ENCODE measurements at places on chromosomes 5 and 9.

- DNase-seq: no peak
Measured at GRCh38 chr5:120507197-120507596, 43.1 kb downstream of the PRR16 start.

DNA sequence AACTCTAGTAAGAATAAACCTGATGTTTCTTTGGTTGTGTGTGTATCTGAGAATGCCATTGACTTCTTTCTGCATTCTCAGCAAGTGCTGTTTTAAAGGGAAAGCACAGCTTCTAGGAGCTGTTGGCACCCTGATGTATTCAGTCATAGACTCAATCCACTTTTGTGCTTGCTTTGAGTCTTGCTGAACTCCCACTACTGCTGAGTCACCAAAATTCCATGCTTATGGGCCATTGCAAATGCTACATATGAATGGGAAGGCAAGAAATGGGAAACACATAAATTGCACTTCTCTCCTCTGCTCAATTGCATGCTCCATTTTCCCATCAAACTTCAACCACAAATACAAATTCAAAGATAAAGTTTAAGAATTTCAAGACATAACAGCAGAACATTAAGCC is 9.8 kb upstream of the FTMT start:
- no peak for DNase-seq

- DNase-seq: no peak
Measured at GRCh38 chr5:39668980-39669379, 244.2 kb upstream of the DAB2 start.

DNA sequence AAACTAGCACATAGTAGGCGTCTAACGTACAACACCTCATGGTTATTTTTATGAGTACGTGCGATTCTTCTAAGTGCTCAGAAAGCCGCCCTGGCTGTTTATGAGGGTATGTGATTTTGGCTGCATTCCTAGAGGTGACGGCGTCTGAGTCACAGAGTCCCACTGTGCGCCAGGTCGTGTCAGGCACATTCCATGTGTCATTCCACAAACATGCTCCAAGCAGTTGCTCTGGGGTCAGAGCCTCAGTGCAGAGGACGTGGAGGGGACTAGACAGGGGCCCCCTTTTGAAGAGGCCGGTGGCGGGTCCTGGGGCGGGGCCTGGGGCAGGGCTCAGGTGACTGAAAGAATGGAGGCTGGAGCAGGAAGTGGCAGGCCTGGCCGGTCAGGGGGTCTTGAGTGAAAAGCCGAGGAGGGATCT is 51.9 kb downstream of the NEK6 start:
- no peak for DNase-seq

GRCh38 chr5:133781436-133782225 is 169.3 kb upstream of the FSTL4 start:
- no peak for DNase-seq

- no peak for DNase-seq
Measured at GRCh38 chr5:61245486-61245885, 83.2 kb upstream of the SMIM15 start.

- DNase-seq: no peak
Measured at GRCh38 chr9:106980551-106981101, 117.7 kb downstream of the ZNF462 start.

GRCh38 chr5:135239453-135240282 is 159.4 kb downstream of the MACROH2A1 start:
- no peak for DNase-seq

DNA sequence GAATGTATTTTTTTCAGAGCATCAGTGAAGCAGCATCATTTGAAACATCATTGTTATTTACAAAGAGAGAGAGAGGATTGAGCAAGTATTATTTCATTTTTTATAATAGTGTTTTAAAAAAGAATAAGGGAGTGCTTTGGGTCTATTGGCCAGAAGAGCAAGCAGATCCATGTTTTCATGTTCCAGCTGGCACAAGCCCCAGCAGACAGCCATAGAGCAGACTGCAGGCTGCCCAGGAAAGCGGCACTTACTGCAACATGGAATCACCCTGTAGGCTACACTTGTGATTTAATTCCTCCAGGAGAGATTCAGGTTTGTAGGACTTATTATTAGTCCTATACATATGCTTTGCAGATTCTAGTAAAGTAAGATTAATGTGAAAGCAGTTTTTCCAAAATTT is 407.0 kb upstream of the GRAMD2B start:
- peak; percentile 40 for DNase-seq

- no peak for DNase-seq
Measured at GRCh38 chr9:131282688-131283422, 6.5 kb upstream of the FAM78A start.

GRCh38 chr5:36667824-36668223 is 61.4 kb downstream of the SLC1A3 start:
- no peak for DNase-seq

DNA sequence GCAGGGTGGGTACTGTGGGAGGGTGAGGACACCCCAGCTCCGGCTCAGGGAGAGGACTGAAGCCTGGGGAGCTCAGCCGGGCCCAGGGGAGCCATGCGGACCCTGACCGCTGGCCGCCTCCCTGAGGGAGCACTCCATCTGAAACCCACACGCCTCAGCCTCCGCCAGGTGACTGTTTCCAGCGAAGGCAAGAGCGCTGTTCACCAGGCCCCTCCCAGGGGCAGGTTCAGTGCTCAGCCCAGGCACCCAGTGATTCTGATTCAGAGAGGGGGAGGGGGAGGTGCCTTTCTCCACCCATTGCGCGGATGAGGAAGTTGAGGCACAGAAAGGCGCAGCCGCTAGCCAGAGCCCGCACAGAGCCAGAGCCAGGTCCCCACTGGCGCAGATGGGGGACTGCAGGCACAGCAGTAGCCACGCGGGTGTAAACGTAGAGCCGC is 27.0 kb downstream of the ADGRD2 start:
- DNase-seq: no peak

DNA sequence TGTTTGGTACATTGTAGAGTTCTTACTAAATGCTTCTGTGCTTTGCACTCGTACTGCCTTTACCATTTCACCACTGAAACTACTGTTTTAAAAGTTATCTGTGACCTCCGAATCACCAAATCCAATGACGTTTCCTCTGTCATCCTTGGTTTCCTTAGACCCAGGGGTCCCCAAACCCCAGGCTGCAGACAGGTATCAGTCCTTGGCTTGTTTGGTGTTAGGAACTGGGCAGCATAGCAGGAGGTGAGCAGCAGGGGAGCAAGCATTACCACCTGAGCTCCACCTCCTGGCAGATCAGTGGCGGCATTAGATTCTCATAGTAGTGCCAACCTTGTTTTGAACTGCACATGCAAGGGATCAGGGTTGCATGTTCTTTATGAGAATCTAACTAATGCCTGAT is 26.8 kb upstream of the APC start:
- no peak for DNase-seq

DNA sequence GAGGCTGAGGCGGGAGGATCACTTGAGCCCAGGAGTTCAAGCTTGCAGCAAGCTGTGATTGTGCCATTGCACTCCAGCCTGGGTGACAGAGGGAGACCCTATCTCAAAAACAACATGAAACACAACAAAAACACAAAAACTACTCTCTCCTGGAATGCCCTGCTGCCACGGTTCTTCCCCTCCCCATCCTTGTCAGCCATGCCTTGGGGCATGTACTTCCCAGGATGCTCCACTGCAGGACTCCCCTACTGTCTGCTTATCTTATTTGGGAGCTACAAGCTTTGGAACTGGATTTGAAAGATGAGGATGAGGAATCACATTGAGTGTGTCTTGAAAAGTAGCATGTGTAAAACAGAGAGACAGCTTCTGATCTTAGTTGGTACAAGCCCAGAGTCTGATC is 40.1 kb upstream of the KIAA1958 start:
- DNase-seq: no peak

DNA sequence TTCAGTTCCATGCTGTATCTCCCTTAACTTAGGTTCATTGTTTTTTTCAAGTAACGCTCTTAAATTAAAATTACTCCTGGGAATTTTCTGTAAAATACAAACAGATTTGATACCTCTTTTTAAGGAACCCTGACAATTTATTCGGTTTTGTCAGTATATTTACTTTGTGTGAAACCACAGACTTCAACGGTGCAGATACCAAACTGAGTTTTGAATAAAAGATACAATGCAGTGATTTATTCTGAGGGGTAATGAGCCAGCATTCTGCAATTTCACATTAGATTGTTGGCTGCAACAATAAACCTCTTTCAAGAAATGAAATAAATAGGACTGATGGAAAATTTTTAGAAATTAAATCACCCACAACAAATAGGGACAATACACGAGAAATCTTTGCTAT is 308.6 kb upstream of the EDIL3 start:
- DNase-seq: no peak

DNA sequence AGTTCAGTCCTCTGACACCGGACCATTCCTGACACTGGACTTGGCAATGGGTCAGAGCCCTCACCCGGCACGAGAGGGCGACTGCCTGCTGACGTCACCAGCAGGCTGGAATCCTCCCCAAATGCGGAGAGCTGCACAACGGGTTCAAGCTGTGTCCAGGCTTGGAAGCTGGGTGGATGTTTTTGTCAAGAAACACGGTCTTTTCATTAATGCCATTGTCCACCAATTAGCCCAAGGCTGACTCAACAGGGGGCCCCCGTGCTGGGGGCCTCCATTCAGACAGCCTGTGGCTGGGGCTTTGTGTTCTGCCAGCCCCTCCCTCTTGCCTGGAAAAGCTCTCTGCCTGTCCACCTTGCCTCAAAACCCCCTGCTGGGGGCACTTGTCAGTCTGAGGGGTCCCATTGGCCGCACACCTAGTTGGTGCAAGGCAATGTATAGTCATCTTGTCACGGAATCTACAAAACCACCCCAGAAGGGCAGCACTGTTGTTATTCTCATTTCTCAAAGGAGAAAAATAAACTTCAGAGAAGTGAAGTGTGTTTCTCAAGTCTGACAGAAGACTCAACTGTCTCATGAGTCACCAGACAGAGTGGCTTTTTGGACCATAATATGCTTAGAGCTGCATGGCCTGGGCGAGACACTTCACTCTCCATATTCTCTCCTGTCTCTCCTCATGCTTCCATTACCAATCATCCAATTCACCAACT is 24.6 kb downstream of the NDUFA8 start:
- no peak for DNase-seq

DNA sequence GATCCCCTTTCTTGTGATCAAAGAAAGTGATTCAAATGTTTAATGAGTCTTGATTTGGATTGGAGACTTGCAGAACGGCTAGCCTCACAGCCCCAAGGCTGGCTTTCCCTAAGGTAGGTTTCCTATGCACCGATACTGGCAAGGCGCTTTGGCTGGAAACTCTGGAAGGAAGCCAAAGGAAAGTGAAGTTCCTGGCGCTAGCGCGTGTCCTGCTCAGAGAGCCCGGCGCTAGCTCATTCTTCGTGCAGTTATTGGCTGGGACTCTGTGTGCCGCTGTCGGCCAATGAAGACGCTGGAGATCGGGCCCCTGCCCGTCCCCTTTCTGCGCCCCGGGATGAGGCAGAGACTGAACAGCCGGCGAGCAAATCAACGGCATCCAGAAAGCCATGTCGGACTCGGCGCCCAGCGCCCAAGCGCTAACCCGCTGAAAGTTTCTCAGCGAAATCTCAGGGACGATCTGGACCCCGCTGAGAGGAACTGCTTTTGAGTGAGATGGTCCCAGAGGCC is at the start of gene PCDHGC3:
TSS of gene PCDHGC3 (plus strand) at position 342 of the 507 bp plus-strand sequence. CDS start at position 493, 151 bp downstream.
- DNase-seq: peak; percentile 82

GRCh38 chr9:35904338-35904737 is 1.7 kb upstream of the HRCT1 start:
- no peak for DNase-seq

- no peak for DNase-seq
Measured at GRCh38 chr5:65185468-65185867, 296.3 kb downstream of the ADAMTS6 start.

GRCh38 chr5:143606043-143606752 is 202.7 kb upstream of the NR3C1 start:
- DNase-seq: no peak

DNA sequence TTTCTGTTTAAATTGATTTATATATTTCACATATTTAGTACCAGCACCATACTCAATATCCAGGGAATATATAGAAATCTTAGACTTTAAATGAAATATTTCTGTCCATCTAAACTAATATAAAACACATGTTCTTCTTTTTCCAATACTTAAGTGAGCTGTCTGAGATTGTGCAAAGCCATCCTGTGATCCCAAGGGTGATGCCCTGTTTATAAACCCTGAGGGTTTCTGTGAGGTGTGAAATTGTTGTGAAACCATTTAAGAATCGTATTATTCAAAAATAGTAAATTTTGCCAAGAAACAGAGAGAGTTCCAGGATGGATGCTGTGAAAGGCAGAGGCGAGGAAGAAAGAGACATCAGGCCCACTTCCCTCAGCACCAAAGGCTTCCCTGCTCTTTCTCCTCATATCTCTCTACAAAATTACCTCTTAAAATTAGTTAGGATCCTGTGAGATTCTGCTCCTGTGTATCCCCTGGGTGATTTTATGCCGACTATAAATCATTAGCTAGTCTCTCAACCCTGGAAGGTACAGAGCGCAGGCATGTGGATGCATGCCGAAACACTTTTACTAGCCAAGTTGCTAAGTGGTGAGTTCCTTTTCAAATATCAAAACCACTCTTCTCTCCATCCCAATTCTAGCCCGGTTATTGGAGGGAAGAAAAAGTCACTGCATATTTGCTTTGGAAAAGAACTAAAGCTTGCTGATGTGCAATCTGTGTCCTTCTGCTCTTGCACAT is 183.0 kb downstream of the GLIS3 start:
- DNase-seq: no peak

GRCh38 chr5:83856881-83857280 is 136.2 kb upstream of the HAPLN1 start:
- DNase-seq: no peak

DNA sequence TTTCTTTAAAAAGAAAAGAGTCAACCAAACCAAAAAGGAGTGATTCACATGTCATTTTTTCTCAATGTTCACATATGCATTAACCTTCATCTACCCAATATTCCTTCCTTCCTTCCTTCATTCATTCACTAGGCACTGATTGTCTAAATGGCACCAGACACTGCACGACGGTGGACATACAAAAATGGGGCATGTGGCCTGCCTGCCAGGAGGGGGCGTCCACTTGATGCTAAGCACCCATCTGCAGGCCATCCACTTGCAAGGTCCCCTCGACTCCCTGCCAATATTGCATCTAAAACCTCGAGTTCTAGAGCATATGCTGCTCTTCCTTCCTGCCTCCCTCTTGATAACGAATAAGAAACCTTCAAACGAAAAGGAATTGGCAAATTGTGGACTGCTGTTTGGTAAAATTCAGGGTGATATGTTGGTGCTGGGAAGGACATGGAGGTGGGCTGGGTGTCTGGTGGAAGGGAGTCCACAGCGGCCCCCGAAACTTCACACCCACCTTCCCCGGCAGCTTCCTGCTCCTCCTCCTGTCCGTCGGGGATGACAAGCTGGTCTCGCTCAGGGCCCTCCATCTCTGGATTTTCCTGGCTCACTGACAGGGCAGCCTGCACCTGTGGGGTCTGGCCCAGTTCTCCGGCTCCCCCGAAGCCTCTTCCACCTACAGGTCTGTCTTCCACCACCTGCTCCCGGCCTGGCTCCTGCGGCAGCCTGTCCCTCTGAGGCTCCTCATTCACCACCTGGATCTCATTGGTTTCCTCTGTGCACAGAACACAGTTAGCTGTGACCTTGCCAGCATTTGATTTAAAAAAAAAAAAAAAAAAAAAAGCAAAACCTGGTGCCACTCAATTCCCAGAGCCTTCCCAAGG is 64.3 kb downstream of the GOLM1 start:
- no peak for DNase-seq

Measured in anterior cingulate cortex (tissue), 58 donors.